ENCODE measurements at places on chromosomes 16 and 17. TPM values are rescaled to one million over a fixed set of nuclear protein-coding genes. Genes with fewer than 3 reads are reported as not detected.

The CDH8 gene
- 1.1 TPM for polyA plus RNA-seq

The PPY gene
- not detected for polyA plus RNA-seq

The MYH2 gene
- 0.89 TPM for polyA plus RNA-seq

The HOXB6 gene
- polyA plus RNA-seq, result 0.45 TPM

The CA7 gene
- polyA plus RNA-seq, result 45.9 TPM

The SLC2A4 gene
- 0.31 TPM for polyA plus RNA-seq

The ROGDI gene
- 84.1 TPM for polyA plus RNA-seq

The TBC1D3E gene
- not detected for polyA plus RNA-seq

The TMEM88 gene
- 8.9 TPM for polyA plus RNA-seq

The FAM171A2 gene
- not detected for polyA plus RNA-seq

The CACNG5 gene
- polyA plus RNA-seq, result not detected

The IGSF6 gene
- 6.5 TPM for polyA plus RNA-seq

DNA sequence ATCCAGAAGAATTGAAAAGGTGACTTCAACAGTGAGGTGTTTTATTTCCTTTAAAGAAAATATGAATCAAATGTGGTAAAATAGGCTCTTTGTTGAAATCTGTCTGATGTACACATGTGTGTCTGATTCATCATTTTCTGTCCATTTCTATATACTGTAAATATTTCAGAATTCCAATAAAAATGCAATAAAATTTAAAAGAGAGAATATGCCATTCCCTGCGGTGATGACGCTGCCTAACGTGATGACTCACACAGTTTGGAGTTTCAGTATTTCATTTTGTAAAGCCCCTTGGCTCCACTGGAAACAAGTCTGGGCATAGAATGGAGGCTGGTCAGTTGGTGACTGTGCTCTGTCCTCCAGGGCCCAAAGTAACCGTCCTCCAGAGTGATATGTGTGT lies 482.5 kb upstream of the CDH5 start:
- no peak for DNase-seq

- no peak for DNase-seq
These were observed 7.9 kb upstream of the MFSD6L start for GRCh38 chr17:8806926-8807550.

DNA sequence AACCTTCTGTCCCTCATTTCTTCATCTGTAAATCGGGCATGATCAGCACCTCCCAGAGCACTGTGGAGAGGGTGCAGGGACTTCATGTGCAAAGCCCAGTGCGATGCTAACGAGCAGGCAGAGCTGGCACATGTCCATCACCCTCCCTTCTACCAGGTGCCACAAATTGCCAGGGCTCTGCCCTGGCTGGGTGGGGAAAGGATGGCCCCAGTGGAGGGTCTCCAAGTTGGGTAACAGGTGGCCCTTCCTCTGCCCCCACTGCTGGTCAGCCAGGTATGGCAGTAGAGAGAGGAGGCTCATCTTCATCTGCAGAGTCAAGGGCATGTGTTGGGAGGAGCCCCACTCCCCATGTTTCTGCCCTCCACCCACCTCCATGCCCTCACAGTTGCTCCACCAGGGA lies 61.5 kb upstream of the CDH5 start:
- DNase-seq, result no peak

DNA sequence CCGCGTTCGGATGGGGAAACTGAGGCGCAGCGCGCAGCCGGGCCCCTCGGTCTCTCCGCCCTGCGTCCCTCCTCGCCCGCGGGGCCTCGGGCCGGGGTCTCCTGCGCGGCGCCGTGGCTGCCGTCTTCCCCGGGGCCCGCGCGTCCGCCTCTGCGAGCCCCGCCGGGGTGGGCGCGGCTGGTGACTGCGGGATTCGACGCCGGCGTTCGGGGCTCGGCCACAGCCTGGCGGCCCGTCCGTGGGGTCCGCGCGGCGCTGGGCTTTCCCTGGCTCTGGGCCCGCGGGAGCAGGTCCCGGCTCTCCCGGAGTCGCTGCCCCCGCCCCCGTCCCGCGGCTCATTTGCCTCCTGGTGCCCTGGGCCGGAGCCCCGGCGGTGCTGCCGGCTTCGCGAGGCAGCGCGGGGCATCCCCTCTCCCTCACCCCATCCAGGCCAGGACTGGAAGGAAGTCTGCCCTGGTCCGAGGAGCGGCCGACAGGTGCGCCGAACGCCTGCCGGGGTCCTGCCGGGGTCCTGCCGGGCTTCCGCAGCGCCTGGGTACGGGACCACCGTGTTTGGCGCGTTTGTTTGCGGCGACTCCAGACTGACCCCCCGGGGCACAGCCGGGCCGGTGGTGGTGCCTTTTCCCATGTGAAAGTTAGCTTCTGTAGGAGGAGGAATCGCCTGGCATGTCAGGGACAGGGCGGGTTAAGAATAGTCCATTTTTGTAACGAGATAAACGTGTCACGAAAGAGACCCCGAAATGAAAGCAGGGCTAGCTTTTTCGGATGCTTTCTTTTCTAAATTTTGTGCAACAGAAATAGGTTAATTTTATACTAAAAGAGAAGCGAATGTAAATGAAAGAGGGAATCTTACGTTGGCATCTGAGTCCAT lies 671 bp downstream of the CHMP6 start:
- DNase-seq, result no peak

DNA sequence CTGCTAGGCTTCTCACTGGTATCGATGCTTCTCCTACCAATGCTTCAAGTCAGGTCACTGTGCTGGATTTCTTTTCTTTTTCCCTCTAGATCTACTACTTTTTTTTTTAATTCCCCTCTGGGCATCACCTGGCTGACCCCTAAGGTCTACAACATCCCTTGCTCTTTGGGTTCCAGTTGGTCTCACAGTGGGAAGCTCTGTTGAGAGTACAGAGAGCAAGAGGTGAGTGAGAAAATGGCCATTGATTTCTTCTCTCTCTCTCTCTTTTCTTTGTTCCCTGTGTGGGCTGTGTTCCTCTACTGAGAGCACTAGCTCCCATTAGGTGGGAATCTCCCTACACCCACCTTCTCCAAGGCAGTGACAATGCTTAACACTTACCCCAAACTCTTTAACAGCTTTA lies 413.4 kb downstream of the KCNJ2 start:
- no peak for DNase-seq

DNA sequence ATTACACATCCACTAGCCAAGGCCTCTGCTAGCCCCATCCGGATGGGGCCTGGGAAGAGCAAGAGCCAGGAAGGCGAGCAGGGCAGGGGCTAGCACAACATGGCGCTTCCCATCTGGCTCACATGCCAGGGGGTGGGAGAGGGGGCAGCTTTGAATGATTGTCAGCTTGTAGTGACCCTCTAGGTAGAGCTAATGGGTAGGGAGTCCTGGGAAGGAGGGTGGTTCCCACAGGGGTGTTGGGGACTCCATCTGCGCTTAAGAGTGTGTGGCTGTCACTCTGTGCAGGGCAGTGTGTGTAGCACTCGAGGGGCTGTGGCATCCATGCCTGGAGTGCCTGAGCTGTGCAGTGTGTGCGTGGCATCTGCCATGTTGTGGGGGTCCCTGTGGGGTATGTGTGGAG lies 24.5 kb downstream of the ARHGAP23 start:
- no peak for DNase-seq

DNA sequence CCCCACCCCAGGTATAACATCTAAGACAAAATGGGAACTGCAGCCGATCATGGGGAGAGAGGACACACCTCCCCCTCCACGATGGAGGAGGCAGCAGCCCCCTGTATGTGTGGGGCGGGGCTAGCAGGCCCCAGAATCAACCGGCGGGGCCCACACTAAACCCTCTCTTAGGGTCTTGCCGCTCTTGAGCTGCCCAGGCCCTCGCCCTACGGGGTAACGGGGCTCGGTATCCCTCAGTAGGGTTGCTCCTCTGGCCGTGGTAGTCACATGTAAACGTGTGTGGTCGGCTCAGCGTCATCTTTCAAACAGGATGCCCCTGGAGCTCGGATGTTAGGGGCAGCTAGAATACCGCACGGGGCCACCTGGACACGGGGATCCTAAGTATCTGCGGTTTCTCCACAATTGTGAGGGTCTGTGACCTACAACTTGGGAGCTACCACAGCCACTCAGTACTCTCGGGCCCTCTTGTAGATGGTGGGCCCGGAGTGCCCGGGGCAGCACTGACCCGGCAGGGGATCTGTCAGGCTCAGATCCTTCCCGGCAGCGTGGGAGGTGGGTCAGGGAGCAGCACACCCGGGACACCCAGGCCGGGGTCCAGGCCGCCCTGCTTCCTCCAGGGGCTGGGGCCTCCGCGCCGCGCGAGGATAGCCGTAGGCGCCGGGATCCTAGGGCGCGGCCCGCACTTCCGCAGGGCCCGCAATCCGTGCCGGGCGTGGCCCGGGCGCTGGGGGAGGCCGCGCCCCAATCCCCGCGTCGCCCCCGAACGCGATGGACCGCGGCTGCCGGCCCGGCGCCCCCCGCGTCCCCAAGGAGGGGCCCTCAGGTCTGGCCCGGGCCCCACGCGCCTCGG lies 781 bp downstream of the ARHGDIA start:
- DNase-seq, result peak; percentile 79

- DNase-seq, result no peak
These were observed 9.4 kb downstream of the MFSD6L start for GRCh38 chr17:8789743-8790142.

DNA sequence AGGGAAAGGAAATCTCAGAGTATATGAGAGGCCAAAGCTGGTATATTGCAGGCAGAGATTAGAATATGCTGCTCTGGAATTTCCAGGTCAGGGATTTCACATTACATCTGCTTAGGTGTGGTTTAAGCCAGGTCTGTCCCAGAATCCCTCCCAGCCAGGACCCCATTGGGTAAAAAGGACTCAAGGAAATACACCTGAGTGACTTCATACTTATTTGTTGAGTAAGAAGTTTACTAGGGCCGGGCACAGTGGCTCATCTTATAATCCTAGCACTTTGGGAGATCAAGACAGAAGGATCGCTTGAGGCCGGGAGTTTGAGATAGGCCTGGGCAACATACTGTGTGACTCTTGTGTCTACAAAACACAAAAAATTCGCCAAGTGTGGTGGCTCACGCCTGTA lies 7.2 kb downstream of the PIPOX start:
- no peak for DNase-seq

DNA sequence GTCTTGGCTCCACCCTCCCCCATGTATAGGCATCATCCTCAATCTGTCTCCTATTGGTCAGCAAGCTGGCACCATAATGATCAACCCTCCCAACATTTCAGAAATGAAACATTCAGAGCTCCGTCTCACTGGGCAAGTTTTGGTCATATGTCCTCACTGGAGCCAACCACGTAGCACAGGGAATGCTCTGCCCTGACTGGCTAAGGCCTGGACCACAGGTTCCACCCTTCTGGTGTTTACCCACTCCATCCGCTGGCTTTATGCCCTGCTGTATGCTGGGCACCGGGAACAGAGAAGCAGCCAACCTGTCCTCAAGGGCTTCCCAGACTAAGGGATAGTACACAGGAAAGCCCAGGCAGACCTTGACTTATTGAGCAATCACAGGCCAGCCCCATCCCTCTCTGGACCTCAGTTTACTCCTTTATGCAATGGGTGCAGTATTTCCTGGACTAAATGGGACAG lies 20.5 kb downstream of the MYO15A start:
- DNase-seq, result no peak

- no peak for DNase-seq
These were observed 3.6 kb upstream of the ALOX12B start for GRCh38 chr17:8091033-8091687.

GRCh38 chr16:79627092-79627491 lies 26.6 kb upstream of the MAF start:
- no peak for DNase-seq

- no peak for DNase-seq
These were observed 7.9 kb downstream of the SNAI3 start for GRCh38 chr16:88678224-88678979.

GRCh38 chr16:87265261-87265660 lies 51.9 kb downstream of the C16orf95 start:
- no peak for DNase-seq

DNA sequence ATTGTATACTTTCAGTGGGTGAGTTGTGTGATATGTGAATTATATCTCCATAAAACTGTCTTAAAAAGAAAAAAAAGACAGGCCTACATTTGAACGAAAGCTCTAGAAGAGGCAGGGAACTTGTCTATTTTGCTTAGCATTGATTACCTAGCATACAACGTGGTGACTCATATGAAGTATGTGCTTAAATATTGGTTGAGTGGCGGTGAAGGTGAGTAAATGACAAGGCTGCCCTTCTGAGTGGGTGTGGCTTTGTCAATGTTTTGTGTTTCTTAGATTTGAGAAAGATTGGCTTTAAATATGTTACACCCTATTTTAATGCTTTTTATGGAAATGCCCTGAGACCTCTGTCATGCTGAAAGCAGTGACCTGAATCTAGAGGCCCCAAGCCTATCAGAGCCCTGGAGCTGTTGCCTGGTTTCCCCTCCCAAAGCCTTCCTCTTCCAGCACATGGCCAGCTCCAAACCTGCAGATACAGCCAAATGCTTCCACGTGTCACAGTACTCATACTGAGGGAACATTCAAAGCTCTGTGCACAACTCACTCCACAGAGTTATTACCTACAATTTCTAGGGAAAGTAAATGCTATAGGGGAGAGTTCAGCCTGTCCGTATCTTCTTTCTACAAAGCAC lies 260.0 kb downstream of the PHKB start:
- DNase-seq, result no peak

GRCh38 chr17:63345611-63346010 lies 100.5 kb downstream of the CYB561 start:
- no peak for DNase-seq

DNA sequence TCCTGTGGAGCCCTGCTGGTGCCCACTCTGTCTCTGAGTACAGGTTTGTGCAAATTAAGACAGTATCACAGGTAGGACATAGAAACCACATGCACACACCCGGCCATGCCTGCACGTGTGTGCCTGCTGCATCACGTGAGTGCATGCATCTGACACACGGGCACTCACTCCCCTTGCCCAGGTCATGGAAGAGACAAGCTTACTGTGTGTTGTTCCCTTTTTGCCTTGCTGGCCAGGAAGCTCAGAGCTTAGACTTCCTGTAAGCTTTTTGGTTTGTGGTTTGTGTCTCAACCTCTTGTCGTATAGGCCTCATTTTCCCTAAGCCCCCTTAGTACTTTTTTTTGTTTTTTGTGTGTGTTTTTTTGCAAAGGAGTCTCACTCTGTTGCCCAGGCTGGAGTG lies 25.0 kb downstream of the ZNF469 start:
- no peak for DNase-seq

GRCh38 chr17:50627036-50627781 lies 7.5 kb upstream of the ABCC3 start:
- DNase-seq, result no peak

- no peak for DNase-seq
These were observed 11.4 kb upstream of the ITGA3 start for GRCh38 chr17:50044483-50044882.

- peak; percentile 46 for DNase-seq
These were observed 3.3 kb upstream of the TRARG1 start for GRCh38 chr17:1275962-1276736.

GRCh38 chr17:69170377-69170776 lies 28.7 kb upstream of the ABCA6 start:
- DNase-seq, result no peak

GRCh38 chr16:63776437-63776836 lies 1345.4 kb downstream of the CDH11 start:
- DNase-seq, result no peak

DNA sequence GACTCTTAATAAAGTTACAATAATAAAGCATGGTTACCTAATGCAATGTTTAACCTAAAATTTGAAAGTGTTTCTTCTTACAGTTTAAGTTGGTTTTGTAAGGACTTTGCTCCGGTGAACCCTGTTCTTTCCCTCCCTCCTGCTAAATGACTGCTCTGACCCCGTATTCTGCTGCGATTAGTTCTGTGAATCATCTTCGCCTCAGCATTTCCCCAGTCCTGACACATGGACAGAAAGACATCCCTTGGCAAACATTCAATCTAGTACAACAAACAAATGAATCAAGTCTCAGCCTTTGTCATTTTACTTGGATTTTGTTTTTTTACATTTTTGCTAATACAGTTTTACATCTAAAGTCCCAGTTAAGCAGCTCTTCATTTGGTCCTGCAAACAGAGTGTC lies 15.4 kb downstream of the KCNJ2 start:
- DNase-seq, result peak; percentile 53
